Mesothelial cell of epicardium (in vitro differentiated cells): ENCODE measurements at places on chromosomes 11 and 22. TPM values are rescaled to one million over a fixed set of nuclear protein-coding genes. Genes with fewer than 3 reads are reported as not detected.

DNA sequence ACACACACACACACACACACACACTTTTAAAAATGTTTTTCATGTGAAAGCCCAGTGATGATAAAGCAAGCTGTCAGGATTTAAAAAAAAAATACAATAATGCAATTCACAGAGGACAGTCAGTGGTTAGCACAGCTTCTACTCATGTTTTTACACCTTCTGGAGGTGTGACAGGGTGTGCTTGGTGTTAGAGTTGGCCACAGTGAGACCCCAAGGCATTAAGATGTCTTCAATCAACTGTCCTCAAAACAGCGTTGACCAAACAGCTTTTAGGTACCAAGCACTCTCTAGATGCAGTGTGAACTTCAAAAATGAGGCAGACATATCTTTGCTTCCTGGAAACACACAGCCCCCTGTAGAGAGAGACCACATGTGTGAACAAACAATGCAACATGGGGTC, 166.4 kb upstream of the TBCEL start:
- no peak for DNase-seq

Gene DDIAS
- 4.0 to 5.8 TPM (median 5.6 TPM) in 3 replicates for total RNA-seq

Gene CARD10
- 12.2 to 13.6 TPM (median 13.1 TPM) in 3 replicates for total RNA-seq

Gene YPEL4
- 0.64 to 1.3 TPM (median 1.1 TPM) in 3 replicates for total RNA-seq

- DNase-seq: no peak
These were observed 32.5 kb upstream of the IGLL5 start for GRCh38 chr22:22855085-22855484.

DNA sequence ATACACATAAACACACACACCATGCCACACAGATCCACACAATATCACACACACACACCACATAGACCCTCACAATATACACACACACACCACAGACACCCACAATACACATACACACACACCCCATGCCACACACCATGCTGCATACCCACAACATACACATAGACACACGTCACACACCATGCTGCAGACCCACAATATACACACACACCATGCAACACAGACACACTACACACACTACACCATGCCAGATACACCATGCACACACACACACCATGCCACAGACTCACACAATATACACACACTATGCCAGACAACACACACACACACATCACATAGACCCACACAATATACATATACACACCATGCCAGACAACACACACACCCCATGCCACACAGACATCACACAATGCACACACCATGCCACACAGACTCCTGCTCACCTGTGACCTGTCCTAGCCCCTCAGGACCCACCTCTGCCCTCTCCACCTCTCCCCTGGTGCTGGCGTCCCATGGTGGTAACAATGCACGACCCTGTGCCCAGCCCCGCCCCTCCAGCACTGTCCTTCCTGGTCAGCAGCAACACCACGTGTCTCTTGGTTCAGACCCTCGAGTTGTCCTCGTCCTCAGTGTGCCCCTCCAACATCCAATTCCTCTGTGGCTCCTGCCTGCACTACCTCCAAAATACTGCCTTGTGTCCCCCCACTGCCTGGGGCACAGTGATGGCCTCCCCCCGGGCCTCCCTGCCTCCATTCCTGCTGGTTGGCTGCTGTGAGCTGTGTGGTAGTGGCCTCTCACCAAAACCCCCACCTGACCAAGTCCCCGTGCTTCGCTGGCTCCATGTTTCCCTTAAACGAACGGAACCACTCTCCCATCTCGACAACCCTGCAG, 23.7 kb upstream of the RFPL3 start:
- DNase-seq: no peak

Gene ACP2
- 38.1 to 41.3 TPM (median 39.6 TPM) in 3 replicates for total RNA-seq

- DNase-seq: no peak
These were observed 8.3 kb downstream of the IGLL5 start for GRCh38 chr22:22895776-22896445.

DNA sequence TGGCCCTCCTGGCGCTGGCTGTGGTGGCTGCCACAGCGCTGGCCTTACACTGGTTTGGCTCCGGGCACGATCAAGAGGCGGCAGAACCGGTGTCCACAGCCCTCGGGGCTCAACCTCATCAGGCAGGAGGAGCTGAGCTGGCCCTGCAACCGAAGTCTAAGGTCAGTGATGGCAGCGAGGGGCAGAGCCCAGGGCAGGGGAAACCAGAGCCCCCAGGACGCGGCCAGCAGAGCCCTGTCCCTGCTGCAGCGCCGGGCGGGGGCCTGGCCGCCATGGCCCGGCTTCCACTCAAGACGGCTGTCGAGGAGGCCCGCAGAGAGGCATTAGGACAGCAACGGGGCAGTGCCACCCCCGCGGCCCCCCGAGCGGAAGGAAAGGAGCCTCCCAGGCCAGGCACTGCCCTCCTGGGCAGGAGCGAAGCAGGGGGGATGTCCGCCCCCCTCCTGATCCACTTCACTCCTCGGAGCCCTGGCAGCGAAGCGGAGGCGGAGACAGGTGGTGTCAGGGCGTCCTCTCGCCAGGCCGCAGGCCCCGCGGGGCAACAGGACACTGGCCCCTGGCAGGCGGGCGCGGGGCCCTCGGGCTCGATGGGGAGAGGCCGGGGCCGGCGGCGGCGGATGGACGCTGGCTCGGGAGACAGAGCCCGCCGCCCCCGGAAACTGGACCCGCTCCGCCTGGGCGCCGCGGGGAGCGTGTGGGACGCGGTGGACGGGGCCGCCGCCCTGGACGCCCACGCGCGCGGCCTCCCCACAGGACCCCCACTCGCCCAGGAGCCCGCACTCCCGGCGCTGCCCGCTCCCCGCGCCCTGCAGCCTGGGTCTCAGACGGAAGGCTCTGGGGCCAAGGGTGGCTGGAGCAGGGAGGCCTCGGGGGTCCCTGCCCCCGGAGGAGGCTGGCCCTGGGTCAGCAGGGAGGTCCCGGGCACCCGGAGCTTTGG, 895 bp downstream of the KLHDC7B start:
- DNase-seq: no peak

GRCh38 chr11:81470446-81470845, 1263.2 kb downstream of the FAM181B start:
- DNase-seq: no peak

DNA sequence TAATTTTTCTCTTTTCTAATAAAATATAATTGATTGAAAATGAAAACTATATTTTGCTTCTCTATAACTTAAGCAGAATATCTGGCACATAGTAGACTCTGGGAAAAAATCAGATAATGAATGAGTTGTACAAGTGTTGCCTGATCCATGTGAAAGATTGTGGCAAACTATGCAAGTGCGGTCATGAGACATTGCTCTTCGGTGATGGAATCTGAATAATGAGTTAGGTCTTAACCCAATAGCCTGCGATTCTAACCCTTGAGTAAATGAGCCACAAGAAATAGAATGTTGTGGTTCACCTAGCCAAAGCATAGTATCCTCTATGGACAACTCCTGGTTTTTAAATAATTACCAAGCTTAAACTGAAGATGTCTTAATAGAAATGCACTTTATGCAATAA, 333.7 kb upstream of the LUZP2 start:
- no peak for DNase-seq

GRCh38 chr11:61082931-61083531, 19.3 kb upstream of the CD5 start:
- no peak for DNase-seq

GRCh38 chr22:30574997-30575671, 669 bp upstream of the GAL3ST1 start:
- no peak for DNase-seq

DNA sequence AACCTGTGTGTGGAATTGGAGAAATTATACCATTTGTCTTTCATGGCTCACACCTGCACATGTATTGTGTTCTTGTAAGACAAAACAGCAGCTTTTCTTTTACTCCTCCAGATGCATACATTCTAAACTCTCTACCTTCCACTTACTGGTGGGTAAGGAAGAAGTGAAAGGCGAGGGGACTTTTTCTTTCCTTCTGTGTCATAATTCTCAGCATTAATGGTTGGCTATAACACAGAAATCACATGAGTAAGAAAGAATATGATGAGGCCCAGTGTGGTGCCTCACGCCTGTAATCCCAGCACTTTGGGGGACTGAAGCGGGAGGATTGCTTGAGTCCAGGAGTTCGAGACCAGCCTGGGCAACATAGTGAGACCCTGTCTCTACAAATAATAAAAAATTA, 57.8 kb upstream of the SHANK2 start:
- no peak for DNase-seq

- DNase-seq: no peak
These were observed 29.5 kb downstream of the TMEM123 start for GRCh38 chr11:102422817-102423712.

- no peak for DNase-seq
These were observed 426.4 kb downstream of the CTTN start for GRCh38 chr11:70824605-70825245.

DNA sequence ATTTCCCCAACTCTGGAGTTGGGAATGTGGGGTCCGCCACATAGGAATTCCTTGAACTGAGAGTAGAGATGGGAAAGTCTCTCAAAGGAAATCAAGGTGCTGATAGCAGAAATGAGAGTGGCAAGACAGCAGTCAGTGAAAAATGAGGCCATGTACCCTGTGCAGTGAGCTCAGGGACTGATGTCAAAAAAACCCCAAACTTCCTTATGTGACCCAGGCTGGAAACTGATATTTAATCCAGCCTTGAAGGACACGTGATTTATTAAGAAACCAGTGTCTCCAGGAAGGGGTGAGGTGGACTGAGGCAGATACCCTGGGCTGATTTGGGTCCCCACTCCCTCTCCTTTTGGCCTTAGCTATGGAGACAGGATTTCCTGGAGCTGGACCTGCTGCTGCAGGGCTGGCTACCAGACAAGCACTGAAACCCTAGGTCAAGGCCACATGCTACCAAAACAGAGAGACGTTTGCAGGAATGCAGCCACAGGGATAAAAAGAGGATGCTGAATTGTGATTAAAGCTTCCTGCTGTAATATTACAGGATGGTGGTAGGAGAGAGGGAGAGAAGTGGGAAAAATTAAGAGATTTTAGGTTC, 25.3 kb upstream of the FCHSD2 start:
- DNase-seq: no peak

GRCh38 chr11:120207512-120207911, 3.3 kb upstream of the OAF start:
- no peak for DNase-seq

DNA sequence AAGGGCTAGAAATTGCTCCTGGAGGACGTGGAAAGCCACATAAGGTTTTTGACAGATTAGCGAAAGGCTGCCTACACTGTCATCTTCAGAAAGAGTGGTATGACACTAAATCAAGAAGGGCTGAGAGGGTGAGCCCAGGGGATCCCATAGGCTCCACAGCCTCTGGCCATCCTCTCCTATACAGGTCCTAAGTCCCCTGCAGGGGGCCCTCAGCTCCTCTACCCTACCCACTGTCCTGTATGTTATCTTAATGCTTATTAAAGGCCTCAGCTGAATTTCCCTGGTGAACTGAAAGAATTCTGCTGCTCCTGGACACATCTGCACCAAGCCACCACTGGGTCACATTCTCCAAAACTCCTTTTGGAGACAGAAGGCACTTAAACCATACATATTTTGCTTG, 7.9 kb downstream of the KLHL22 start:
- no peak for DNase-seq

DNA sequence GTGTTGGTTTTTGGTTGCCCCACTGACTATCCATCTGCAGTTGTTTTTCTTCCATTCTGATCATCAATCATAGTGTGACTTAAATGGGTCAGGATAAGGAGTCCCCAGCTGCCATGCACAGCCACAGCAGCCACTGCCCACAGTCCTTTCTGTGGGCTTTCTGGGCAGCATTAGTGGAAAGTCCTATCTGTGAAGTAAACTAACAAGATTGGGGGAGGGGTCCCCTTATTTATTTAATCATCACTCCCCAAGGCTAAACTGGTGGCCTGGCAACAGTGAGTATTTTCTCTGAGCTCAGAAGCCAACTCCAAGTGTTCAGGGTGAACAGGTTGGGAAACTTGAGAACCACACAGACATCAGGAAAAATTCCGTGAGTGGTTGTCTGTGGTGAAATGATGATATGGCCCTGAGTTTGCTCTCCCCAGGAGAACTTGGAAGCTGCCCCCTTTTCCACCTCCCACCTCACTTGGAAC, 145.0 kb downstream of the CCDC34 start:
- no peak for DNase-seq

DNA sequence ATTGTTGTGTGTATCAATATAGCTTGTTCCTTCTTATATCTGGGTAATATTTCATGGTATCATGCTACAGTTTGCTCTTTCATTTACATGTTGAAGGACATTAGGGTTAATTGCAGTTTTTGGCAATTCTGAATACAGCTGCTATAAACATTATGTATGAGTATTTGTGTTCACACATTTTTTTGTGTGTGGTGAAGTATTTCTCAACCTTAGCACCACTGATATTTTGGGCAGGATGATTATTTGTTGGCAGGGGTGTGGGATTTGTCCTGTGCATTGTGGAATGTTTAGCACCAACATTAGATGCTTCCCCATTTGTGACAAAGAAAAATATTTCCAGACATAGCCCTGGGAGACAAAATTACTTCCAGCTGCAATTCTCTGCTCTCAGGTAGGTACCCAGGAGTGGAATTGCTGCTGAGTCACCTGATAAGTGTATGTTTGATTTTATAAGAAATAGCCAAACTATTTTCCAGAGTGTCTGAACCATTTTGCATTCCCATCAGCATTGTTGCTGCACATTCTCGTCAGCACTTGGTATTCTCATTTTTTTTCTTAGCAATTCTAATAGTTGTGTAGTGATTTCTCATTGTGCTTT, 128.2 kb downstream of the SNX19 start:
- DNase-seq: no peak

- DNase-seq: no peak
These were observed 153.8 kb downstream of the CACNA1I start for GRCh38 chr22:39724390-39724789.

Gene PLAAT2
- total RNA-seq: not detected in 3 replicates

DNA sequence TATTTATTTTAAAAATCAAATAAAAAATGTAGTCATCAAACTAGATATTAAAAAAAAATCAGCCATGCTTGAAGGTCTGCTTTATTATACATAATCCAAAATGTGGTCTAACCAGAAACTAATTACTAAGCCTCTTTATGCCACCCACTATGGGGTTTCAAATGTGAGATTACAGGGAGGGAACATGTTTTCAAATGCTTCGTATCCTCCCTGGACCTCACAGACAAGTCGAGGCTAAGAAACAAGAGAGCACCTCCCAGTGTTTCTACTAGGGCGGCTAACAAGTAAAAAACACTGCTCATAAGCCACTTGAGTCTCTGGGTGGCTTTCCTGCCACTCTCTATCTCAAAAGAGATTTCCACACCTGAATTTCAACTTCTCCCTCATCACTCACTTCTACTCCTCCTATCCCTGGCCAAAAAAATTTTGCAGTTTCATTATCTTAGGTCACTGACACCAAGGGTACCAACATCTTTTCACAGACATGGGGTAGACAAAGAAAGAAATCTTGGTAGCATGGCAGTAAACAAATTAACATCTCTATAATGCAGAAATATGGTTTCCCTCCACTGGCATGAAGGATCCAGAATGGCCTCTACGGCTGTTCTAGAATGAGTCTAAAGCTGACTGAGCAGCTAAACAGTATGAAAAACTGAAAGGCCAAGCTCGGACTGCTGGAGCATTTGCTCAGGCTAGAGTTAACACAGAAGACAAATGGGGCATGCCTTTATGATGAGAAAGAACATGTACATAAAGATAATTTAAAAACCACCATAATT, 50.9 kb downstream of the PITPNB start:
- no peak for DNase-seq

Gene ACCS
- 54.2 to 60.1 TPM (median 58.3 TPM) in 3 replicates for total RNA-seq
